HFFc6 (cell line): ENCODE measurements at places on chromosomes 7 and 10. TPM values are rescaled to one million over a fixed set of nuclear protein-coding genes. Genes with fewer than 3 reads are reported as not detected.

- DNase-seq: no peak
Observed at GRCh38 chr7:54546081-54546985, 4.2 kb downstream of the VSTM2A start.

HABP2 gene
- total RNA-seq: not detected in 3 replicates

LIPF gene
- not detected in 3 replicates for total RNA-seq

DNA sequence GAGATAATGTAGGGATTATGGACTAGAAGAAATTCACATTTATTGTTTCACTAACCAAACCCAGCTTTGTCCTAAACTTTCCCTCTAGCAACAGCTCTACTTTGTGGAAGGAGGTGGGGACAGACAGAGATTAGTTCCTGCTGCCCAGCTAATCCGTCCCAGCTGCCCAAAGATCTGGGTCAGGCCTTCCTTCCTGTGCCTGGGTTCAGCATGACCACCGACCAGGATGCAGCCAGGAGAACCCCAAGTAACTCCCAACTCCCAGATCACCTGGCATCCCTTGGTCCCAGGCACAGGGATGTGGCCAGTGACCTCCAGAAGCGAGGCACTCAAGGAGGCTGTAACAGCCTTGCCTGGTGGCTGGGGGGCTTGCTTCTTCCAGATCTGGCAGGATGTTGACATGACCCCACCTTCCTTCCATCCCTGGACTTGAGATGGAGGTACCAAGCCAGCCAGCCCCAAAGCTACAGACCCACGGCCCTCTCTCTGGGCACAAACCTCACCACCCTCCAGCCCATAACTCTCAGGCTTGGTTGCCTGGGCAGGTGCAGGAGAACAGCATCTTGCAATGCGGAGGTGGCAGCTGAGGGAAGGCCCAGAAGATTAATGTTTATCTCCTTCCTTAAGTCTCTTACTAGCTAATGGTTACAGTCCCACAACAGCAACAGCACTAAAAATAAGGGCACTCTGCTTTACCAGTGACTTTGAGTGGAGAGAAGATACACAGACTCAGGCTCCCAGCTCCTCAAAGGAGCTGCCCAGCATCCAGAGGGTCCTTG lies 11.1 kb downstream of the CAMK2G start:
- DNase-seq: no peak

VIPR2 gene
- not detected in 3 replicates for total RNA-seq

GRCh38 chr10:18279173-18279572 lies 138.9 kb downstream of the CACNB2 start:
- DNase-seq: no peak
